ENCODE measurements at places on chromosomes 6 and 20. TPM values are rescaled to one million over a fixed set of nuclear protein-coding genes. Genes with fewer than 3 reads are reported as not detected.

Gene SAMD10
- 2.6 TPM for total RNA-seq

Gene TCF15
- total RNA-seq, result 0.13 TPM

Gene NEURL2
- total RNA-seq, result 2.0 TPM

Gene ACSS1
- 9.8 TPM for total RNA-seq

Gene CDH4
- 5.7 TPM for total RNA-seq

Gene RSPH9
- 0.14 TPM for total RNA-seq

Gene COQ3
- 5.2 TPM for total RNA-seq

Gene SAMD5
- 3.6 TPM for total RNA-seq

Gene CDS2
- total RNA-seq, result 43.6 TPM

Measured in thoracic aorta endothelial cell (primary cell).